ENCODE measurements at places on chromosomes 3 and 15.

DNA sequence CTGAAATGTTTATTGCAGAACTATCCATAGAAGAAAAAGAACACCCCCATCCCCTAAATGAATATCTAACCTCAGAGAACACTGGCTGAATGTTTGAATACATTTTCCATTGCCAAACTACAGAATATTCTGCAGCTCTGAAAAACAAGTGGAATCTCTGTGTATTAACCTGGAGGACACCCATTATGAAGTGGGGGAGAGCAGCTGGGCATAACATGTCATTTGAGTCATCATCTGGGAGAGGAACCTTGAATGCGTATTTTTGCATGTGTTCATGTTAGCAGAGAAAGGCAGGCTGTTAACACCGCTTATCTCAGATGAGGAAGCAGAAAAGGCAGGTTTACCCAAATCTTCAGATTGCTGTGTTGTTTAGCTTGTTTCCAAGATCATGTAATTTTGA lies 31.5 kb downstream of the ESYT3 start:
- DNase-seq: no peak

DNA sequence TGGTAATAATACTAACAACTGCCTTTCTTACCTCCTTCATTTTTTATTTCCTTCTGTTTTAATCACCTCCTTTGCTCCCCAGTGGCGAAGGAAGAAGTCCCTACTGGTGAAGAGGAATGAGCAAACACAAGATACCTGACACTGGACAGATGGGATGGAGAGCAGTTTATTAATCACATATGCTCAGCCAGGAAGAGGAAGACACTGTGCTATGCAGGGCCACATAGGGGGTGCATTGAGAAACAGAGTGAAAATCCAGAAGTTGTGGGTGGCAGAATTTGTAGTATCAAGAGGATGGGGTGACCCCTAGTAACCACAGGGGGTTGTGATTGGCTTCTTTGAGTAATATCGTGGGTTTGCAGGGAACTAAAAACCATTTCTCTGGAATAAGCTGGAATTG lies 1041.9 kb downstream of the OTOL1 start:
- no peak for DNase-seq

GRCh38 chr15:94387442-94387841 lies 156.1 kb downstream of the MCTP2 start:
- DNase-seq: no peak

DNA sequence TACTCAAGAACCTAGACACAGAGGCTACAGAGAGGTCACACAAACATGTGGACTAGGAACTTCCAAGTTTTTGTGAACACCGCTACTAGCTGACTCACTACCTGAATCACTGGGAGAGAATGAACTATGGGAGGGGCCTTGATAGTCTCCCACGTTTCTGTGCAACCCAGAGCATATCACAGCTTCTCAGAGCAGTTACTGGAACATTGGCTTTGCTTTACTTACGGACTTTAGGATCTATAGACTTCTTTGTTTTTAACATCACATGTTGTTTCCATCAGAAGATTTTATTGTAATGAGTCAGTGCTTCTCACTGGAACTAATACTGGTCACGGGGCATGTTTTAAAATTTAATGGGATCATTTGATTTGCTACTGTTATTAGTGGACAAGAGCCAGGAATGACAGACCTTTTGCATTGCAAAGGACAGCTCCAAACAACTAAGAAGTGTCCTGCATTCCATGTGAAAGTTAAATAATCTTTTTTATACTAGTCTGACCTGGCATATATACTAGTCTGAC lies 35.6 kb downstream of the RTP4 start:
- DNase-seq: peak; percentile 88

- DNase-seq: peak; percentile 56
Observed at GRCh38 chr15:48437178-48437577, 105.9 kb downstream of the DUT start.

DNA sequence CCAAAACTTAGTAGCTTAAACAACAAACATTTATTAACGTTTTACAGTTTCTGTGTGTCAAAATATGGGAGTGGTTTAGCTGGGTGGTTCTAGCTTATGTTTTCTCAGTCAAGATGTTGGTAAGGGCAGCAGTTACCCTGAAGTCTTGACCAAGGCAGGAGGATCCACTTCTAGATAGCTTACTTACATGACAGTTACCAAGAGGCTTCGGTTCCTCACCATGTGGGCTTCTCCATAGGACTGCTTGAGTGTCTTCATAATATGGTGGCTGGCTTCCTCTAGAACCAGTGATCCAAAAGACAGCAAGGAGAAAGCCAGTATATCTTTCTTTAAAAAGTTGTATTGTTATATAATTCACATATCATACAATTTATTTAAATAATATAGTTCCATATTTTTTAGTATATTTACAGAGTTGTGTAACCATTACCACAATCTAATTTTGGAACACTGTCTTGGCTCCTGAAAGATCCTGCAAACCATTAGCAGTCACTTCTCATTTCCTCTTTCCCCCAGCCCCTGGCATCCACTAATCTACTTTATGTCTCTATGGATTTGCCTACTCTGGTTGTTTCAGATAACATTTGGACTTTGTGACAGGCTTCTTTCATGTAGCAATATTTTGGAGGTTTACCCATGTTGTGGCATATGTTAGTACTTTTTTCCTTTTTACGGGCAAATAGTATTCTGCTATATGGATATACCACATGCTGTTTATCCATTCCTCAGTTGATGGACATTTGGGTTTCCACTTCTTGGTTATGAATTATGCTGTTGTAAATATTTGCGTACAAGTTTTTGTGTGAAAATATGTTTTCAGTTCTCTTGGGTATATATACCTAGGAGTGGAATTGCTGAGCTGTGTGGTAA lies 33.3 kb downstream of the MAPK6 start:
- DNase-seq: no peak

GRCh38 chr15:70049701-70050301 lies 47.9 kb downstream of the TLE3 start:
- DNase-seq: no peak

DNA sequence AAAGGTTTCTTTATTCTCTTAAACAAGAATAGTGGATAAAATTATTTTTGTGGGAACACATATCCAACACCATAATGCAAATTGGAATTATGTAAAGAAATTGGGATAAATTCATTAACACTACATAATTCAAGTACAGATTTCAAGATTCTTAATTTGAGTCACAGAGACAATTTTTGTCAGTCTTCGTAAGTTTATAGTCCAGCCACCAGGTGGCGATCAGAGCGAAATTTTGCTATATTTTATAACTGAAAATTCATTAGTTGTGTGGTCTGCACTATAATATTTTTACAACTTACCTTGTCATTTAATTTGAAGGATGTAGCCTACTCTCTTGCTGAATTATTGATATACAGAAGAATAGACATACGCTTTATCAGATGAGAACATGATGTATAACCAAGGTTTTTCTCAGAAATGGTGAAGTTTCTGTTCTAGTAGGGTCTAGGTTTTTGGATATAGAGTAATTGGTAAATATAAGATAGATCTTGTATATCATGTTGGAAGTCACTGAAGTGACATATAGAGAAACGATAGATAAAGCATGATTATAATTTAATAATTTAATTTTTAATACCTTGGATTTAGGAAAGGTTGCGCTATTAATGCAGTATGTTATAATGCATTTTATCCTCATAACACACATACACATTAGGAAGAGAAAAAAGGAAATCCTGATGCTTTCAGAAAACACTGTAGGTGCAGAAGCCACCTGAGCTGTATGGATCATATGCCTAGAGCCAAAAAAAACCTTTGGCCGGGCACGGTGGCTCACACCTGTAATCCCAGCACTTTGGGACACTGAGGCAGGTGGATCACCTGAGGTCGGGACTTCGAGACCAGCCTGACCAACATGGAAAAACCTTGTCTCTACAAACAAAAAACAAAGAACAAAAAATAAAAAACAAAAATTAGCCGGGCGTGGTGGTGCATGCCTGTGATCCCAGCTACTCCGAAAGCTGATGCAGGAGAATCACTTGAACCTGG lies 31.7 kb downstream of the PLSCR4 start:
- DNase-seq: peak; percentile 33

- DNase-seq: no peak
Observed at GRCh38 chr3:35492841-35493240, 146.5 kb upstream of the ARPP21 start.

DNA sequence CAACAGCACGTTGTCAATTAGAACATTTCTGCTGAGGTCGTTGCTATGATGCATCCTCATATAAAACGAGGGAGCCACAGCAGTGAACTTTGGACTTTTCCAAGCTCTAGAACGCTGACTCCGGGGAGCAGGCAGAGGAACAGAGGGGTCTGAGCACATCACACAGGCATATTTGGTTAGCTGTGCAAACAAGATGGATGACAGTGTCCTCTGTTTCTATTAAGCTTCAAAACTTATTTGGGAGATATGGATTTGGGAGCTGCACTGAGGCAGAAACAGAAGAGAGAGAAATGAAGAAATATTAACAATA lies 278.0 kb upstream of the TBL1XR1 start:
- DNase-seq: no peak

GRCh38 chr3:117705011-117705410 lies 995.4 kb downstream of the TUSC7 start:
- no peak for DNase-seq

DNA sequence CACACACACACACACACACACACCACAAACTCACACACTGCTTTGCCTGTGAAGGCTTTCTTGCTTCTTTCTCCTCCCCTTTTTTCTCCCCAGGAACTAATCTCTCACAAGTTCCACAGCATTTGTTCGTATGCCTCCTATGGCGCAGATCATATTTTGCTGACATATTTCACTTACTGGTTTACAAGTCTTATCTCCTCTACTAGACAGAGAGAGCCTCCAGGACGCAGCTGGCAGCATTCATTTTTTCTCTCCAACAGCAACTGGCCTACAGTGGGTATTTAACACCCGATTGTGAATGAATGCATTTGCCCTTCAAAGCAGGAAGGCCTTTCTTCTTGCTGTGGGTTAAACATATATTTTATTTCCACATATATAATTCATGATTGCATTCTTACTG lies 47.0 kb upstream of the DLG1 start:
- no peak for DNase-seq

DNA sequence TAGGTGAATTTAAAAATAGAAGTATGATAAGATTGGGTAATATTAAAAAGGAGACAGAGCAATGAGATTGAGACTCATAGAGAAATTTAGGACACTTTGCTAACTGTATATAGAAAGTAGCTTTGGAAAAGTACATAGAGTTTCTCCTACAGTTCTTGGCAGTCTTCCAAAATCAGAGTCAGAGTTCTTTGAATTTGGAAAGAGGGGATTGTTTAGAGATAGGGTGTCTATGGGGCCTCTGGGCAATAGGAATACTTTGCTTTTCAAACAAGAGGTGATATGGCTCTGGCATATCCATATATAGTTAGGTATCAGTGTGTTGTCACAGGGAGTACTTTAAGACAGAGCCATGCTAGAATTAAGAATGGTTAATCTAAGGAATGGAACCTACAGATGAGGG lies 477.1 kb upstream of the KCNMB2 start:
- no peak for DNase-seq

DNA sequence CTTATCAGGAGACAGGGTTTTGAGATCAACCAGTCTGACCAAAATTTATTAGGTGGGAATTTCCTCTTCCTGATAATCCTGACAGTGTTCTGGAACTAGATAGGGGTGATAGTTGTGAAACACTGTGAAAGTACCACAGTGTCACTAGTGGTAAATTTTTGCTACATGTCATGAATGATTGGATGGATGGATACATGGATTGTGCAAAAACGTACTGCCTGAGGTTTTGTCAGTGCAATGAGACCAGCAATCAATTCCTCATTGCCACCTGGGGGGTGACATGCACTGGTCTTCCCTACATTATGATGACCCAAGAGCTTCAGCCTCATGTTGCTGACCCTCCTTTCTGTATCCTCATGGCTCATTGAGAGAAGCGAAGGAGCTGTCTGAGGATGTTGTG lies 123.5 kb downstream of the SLCO3A1 start:
- DNase-seq: no peak

- peak; percentile 13 for DNase-seq
Observed at GRCh38 chr15:101269479-101270223, 7.6 kb downstream of the SELENOS start.

- no peak for DNase-seq
Observed at GRCh38 chr3:192514754-192515663, 212.3 kb downstream of the FGF12 start.

DNA sequence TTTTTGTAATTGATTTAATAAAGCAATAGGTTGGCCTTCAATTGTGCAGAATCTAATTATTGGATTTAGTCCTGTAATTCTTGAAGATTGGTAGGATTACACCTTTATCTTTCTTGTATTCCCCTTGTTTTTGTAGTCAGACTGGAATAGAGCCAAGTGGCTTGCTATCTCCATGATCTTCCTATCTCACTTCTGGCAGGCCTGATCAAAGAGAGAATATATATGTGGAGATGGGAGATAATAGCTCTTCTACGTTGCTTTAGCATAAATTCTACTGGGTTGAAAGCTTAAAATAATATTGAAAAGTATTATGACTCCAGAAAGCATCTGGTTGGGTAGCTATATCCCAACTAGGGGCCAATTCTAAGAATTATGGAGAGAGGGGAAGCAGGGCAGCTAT lies 16.9 kb upstream of the IFT57 start:
- DNase-seq: no peak

- DNase-seq: no peak
Observed at GRCh38 chr3:30711151-30711550, 104.8 kb downstream of the TGFBR2 start.

DNA sequence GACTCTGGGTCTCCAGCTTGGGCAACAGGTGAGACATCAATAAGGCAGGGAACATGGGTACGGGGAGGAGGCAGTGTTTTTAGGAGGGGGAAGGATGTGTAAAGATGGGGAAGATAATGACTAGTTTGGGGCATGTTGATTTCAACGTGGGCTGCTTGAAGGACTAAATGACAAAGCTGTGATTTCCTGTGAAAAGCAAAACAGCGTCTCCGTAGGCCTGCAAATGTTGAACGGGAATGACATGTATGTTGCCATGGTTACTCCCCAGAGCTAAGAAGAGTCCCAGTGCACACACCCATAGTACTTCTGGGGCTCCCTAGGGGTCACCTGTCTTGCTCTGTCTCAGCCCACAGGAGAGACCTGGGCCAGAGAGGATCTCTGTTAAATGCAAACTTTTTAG lies 71.3 kb upstream of the ETV5 start:
- DNase-seq: no peak

DNA sequence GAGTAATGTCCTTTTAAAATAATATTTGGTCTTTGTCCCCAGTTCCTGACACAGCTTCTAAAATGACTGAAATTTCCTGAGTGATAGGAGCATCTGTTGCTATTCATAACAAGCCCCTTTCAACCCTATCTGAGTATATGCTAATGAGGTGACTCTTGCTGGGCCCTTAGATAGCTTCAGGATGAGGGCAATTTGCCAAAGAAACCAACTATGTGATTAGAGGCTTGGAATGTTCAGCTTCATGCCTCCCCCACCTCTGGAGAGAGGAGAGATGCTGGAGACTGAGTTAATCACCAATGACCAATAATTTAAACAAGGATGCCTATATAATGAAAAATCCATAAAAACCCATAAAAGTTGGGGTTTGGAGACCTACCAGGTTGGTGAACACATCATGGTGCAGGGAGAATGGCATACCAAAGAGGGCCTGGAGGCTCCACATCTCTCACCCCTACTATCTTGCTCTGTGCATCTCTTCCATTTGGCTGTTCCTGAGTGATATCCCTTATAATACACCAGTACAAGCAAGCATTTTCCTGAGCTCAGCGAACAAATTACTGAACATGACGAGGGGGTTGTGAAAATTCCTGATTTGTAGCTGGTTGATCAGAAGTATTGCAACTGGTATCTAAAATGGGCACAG lies 189.2 kb downstream of the ECT2 start:
- DNase-seq: no peak
